ENCODE measurements at places on chromosomes 16 and 17.

DNA sequence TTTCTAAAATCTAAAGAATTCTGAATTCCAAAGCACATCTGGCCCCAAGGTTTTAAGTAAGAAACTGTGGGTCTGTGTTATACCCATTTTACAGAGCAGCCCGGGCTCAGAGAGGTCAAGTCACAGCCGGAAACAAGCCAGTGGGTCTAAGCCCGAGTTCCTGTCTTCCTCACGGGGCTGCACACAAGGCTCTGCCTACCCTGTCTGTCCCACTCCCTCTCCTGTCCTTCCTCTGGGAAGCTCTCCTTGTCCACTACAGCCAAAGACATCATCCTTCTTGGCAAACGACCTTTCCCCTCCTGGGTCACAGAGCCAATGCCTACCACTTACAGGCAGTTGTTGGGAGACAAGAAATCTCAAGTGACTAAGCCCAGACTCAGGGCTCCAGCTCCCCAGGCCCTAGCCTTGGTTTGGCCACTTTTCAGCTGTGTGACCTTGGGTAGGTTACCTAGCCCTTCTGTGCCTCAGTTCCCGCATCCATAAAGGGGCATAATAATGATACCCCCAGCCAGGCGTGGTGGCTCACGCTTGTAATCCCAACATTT is 55.6 kb upstream of the MAP3K14 start:
- no peak for DNase-seq

DNA sequence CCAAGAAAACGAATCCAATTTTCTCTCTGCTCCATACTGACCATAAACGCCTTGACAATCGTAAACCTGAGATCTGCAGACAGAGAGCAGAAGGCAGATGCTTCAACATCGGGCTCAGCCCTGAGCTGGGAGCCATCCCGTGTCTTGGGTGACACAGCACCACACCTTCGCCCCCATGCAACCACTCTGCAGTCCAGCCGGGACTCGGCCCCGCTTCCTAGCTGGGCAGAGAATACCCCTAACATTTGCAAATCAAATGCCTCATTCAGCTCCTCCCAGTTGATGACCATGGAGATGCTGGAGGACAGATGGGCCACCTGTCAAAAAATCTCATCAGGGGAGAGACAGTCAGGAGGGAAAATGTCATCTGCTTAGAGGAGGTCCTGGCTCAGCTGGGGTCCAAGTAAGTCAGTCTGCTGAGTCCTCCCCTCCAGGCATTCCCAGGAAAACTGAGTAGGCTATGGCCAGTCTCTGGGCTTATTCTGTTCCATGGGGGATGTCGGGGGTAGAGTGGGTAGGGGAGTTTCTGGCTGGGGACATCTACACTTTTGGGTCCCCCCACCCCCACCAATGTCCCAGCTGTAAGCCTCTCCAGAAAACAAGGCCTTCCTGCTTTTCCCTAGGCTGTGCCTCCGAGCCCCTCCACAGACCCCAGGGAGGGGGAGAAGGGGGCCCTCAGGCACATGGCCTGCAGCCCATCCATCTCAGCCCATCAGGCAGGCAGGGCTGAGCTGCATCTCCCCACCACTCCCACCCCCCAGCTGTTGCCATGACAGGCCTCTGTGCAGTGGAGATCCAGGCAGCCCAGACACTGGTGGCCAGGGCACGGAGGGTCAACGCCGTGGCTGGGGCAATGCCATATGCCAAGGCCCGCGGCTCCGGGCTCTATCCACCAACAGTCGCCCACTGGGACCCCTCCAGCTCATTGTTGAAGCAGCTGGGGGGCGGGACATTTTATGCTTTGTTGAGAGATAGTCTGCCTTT is 158.6 kb downstream of the AXIN2 start:
- no peak for DNase-seq

DNA sequence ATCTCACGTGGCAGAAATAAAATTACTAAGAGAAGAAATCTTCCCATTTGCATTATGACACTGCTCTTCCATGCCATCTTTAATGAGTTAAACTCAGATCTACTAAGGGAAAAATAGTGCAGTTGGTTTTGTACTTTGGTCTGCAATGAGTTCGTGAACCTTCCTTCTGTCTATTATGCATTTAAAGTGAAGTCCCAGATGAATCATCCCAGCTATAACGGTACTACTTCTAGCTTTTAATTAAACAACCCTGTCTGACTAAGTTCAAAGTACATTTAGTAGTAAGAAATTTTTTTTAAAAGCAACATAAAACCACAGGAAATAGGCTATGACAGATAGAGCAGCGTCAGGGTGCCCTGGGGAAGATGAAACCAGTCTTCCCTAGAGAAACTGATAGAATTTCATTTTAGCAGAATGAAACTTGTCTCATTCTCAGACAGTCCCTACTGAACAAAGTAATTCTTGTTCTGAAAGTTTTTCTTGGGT is 1.8 kb downstream of the TMIGD1 start:
- DNase-seq: no peak

- DNase-seq: no peak
These were observed 83.8 kb upstream of the HNF1B start for GRCh38 chr17:37828651-37829124.

GRCh38 chr17:80695979-80696378 is 151.3 kb downstream of the RPTOR start:
- DNase-seq: no peak

All from HS-5 (cell line).